Activated T-cell treated with anti-CD3 and anti-CD28 coated beads, Interleukin-2, amount 50 U/mL, for 24 hours (primary cell): ENCODE measurements at places on chromosomes 6 and 20.

GRCh38 chr20:63158352-63158751 lies 57.6 kb downstream of the YTHDF1 start:
- H3K4me3 ChIP-seq = no peak overlapping the region
- DNase-seq = no peak
- H3K27me3 ChIP-seq = peaks cover 14% of the 10 kb centered on the region
- H3K36me3 ChIP-seq = no peaks in the 10 kb centered on the region
- H3K4me1 ChIP-seq = peaks cover 2% of the 10 kb centered on the region
- no peak overlapping the region for H3K27ac ChIP-seq

DNA sequence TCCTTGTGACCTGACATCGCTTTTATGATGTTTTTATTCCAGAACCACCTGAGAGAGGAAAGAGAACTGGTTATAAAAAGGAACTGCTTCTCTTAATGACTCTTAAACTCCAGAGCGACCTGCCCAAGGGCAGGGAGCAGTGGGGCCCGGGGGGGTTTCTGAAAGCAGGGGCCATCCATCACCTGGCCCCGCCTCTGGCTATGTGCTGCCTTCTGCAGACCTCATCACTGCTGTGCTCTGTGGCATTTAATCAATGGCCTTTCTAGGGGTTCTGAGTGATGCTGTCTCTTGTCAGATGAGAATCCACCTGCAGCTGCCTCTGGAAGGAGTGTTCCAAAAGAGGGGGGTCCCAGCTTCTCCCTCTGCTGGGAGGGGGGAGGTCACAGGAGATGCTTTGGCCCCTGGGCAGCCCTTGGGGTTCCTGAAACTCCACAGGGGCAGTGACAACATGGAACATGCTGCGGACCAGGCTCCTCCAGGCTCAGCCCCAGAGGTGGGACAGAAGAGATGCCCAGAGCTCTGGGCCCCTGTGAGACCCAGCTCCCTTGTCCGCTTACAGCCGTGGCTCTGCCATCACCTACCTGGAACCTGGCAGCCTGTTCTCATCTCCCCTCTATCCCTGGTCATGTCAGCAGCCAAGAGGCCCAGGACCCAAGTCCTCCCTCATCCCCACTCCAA lies 177.1 kb upstream of the SULF2 start:
- H3K4me3 ChIP-seq = no peak overlapping the region
- no peaks in the 10 kb centered on the region for H3K4me1 ChIP-seq
- no peak overlapping the region for H3K27ac ChIP-seq
- H3K27me3 ChIP-seq = no peaks in the 10 kb centered on the region
- no peak for DNase-seq
- no peaks in the 10 kb centered on the region for H3K36me3 ChIP-seq

DNA sequence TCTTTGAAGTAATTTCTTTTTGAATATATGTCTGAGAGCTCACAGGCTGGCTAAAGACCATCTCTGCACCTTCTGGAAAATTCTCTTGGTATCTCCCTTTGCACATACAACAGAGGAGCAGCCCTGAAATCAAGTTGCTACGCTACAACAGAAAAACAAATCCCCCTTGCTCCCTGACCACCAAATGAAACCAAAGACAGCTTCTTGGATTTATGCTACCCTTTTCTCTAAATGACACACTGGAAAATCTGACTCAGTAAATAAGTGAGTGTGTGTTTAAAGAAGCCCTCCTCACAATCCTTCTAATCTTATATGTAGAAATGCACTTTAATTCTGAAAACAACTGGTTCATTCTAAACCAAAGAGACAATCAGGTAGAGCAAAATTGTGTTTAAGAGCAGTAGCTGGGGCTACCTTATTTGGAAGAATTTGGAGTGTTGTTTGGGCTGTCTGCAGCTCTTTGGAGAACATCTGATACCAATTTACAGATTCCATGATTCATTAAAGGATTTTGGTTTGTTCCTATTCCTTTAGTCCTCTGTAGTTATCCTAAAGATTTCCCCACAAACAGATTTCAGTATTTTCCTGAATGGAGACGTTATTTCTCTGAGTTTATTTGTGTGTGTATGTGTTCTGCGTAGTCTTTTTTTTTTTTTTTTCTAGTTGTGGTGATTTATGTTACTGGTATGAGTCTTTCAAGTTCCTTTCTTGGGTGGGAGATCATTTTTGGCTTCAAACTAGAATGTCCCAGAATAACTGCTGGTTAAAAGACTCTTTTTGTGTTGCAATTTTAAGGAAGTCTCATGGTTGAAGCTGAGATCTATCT lies 36.4 kb upstream of the UTRN start:
- peak overlapping the region; percentile 2 for H3K4me3 ChIP-seq
- peaks cover 19% of the 10 kb centered on the region for H3K27me3 ChIP-seq
- H3K4me1 ChIP-seq = peaks cover 21% of the 10 kb centered on the region

DNA sequence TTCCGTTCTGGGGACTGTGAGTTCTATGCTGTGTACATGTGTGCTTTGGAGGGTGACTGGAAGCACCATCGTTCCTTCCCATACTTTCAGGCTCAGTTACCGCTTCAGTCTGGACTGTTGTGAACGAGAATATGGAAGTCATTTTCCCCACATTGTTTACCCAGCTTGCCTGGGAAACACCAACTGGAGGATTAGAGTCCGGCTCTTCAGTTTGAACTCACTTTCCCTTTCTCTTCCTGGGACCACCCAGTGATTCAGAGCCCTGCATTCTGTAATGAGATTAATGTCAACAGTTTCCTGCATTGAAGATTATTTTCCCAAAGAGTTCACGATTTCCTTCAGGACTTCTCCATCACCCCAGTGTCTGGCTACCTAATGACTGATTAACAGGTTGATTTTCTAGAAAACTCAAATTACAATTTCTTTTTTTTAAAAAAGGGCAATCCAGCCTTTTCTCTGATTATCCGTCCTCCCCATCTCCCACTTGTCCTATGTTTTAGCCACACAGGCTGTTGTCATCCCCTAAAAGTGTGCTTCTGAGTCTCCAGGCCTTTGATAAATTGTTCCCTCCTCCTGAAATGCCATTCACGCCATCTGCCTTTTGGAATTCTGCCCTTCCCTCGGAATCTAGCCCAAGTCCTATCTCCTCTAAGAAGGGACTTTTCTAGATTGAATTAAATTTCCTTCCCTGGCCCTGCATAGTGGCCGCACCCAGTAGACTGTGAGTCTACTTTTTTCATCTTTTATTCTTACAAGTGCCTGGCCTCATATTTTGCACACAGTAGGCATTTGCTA lies 3.3 kb upstream of the TAGAP start:
- H3K36me3 ChIP-seq = peaks cover 18% of the 10 kb centered on the region
- peak overlapping the region; percentile 54 for H3K4me3 ChIP-seq
- no peaks in the 10 kb centered on the region for H3K27me3 ChIP-seq
- H3K4me1 ChIP-seq = peaks cover 59% of the 10 kb centered on the region

- peaks cover 51% of the 10 kb centered on the region for H3K4me1 ChIP-seq
- peak overlapping the region; percentile 97 for H3K4me3 ChIP-seq
- no peaks in the 10 kb centered on the region for H3K27me3 ChIP-seq
- no peak for DNase-seq
These were observed 898 bp downstream of the XRN2 start for GRCh38 chr20:21303872-21304586.

DNA sequence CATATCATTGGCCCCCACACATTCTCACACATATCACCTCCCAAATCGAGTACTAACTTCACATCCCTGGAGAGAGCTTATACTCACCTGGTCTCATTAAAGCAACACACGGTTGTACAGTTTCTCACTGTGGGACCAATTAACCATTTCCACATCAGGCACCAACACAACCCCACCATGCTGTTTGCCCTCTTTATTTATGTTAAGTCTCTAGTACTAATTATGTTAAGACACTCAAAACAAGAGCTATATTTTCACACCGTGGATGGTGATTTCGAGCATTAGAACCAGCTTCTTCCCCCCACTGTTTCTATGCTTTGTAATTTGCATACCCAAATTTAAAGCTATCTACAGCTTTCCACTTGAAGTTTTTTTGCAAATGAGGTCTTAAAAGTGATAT lies 6.3 kb downstream of the SCML4 start:
- H3K27ac ChIP-seq = peak overlapping the region; percentile 94
- peaks cover 81% of the 10 kb centered on the region for H3K4me1 ChIP-seq
- H3K36me3 ChIP-seq = peaks cover 9% of the 10 kb centered on the region
- no peak for DNase-seq

- H3K36me3 ChIP-seq = peaks cover 52% of the 10 kb centered on the region
- DNase-seq = no peak
- H3K27ac ChIP-seq = peak overlapping the region; percentile 27
These were observed 30.9 kb downstream of the STK35 start for GRCh38 chr20:2132461-2132901.

DNA sequence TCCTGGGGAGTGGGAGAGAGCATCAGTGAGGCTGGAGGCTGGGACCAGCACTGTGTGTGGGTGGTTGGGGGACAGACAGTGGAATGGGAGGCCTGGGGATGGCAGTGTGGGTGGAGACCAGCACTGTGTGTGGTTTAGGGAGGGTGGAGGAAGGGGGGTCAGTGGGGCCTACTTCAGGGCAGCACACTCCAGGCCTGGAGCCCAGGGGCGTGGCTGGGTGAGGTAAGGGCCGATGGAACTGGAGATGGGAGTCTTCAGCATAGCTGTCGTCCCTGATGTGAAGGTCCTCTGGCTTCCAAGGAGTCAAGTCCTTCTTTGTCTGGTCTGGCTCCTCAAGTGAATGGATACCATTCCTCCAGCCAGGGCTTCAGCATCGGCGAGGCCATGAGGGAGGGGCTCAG lies 18.6 kb downstream of the KCNK17 start:
- no peaks in the 10 kb centered on the region for H3K27me3 ChIP-seq
- no peaks in the 10 kb centered on the region for H3K4me1 ChIP-seq
- H3K36me3 ChIP-seq = no peaks in the 10 kb centered on the region

- H3K4me3 ChIP-seq = no peak overlapping the region
- H3K27ac ChIP-seq = no peak overlapping the region
- H3K36me3 ChIP-seq = no peaks in the 10 kb centered on the region
- no peaks in the 10 kb centered on the region for H3K4me1 ChIP-seq
- no peak for DNase-seq
These were observed 308.2 kb downstream of the EYA4 start for GRCh38 chr6:133549371-133549801.

- no peak overlapping the region for H3K27ac ChIP-seq
- no peaks in the 10 kb centered on the region for H3K36me3 ChIP-seq
- no peaks in the 10 kb centered on the region for H3K27me3 ChIP-seq
- no peaks in the 10 kb centered on the region for H3K4me1 ChIP-seq
- no peak for DNase-seq
- no peak overlapping the region for H3K4me3 ChIP-seq
These were observed 968.5 kb upstream of the GJE1 start for GRCh38 chr6:141164042-141164743.

DNA sequence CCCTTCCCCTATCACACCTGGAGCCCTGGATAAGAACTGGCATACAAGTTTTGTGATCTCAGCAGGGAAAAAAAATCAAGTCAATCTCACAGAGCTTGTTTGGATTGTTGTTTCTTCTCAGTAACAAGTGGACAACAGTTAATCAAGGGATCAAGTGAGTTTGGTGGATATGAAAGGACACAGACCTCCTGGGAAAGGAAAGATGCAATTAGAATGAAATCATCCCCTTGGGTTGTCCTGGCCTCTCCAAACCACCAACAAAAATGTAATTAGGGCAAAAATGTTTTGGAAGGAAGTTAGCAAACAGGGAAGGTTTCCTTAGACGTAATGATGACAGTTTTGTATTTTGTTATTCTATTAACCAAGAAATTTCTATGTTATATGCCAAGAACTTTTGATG lies 99.1 kb upstream of the PRDM1 start:
- H3K4me1 ChIP-seq = peaks cover 36% of the 10 kb centered on the region
- H3K27me3 ChIP-seq = peaks cover 89% of the 10 kb centered on the region
- H3K4me3 ChIP-seq = no peak overlapping the region
- no peak overlapping the region for H3K27ac ChIP-seq
- no peaks in the 10 kb centered on the region for H3K36me3 ChIP-seq
- no peak for DNase-seq

GRCh38 chr20:34033903-34034302 lies 40.2 kb downstream of the RALY start:
- no peaks in the 10 kb centered on the region for H3K27me3 ChIP-seq
- no peak overlapping the region for H3K4me3 ChIP-seq
- H3K4me1 ChIP-seq = peaks cover 75% of the 10 kb centered on the region
- no peak for DNase-seq

DNA sequence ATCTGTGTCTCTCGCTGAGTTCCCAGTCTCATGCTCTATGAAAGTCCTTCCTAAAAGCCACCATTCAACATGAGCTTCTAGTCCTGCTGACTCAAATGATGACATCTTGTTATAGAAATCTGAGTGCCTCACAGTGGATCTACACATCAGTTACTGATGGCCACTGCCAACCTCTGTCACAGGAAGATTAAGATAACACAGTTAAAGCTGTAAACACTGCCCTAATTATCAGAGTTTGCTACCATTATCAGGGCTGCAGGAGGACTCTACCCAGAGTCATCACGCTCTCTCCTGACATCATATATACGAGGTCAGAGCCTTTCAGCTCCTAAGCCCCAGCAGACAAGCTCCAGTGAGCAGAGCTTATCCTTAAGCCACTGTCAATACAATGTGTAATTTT lies 63.2 kb downstream of the HIVEP2 start:
- H3K4me1 ChIP-seq = peaks cover 95% of the 10 kb centered on the region
- H3K4me3 ChIP-seq = no peak overlapping the region
- H3K27ac ChIP-seq = peak overlapping the region; percentile 58
- H3K27me3 ChIP-seq = no peaks in the 10 kb centered on the region

- DNase-seq = no peak
- no peaks in the 10 kb centered on the region for H3K4me1 ChIP-seq
- H3K27ac ChIP-seq = no peak overlapping the region
- H3K4me3 ChIP-seq = no peak overlapping the region
- H3K27me3 ChIP-seq = no peaks in the 10 kb centered on the region
These were observed 456.9 kb upstream of the ID4 start for GRCh38 chr6:19380293-19380692.

GRCh38 chr6:17673543-17674254 lies 33.0 kb downstream of the NUP153 start:
- H3K36me3 ChIP-seq = peaks cover 93% of the 10 kb centered on the region
- H3K4me3 ChIP-seq = no peak overlapping the region
- H3K27me3 ChIP-seq = no peaks in the 10 kb centered on the region
- H3K27ac ChIP-seq = peak overlapping the region; percentile 87

GRCh38 chr6:108222504-108222903 lies 38.3 kb downstream of the SNX3 start:
- no peak overlapping the region for H3K4me3 ChIP-seq
- H3K27ac ChIP-seq = peak overlapping the region; percentile 30
- DNase-seq = no peak
- peaks cover 52% of the 10 kb centered on the region for H3K36me3 ChIP-seq

DNA sequence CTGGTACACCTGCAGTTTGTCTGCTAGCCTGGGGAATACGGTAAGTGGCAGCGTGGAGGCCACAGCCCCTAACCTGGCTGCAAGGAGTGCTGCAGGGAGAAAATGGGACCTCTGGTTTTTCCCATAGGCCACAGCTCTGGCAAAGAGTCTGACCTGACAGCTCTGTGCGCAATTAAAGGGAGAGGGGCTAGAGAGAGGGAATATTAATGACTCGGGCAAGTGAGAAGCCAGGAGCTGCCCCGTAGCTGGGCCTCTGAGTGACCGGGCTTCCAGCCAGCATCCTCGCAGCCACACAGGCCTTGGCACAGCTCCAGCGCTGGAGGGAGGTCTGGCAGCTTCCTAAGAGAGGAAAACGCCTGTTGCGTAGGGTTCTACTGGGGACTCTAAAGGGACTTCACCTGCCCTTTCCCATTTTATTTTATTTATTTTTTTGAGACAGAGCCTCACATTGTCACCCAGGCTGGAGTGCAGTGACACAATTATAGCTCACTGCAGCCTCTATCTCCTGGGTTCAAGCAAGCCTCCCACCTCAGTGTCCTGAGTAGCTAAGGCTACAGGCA lies 18.2 kb upstream of the OCSTAMP start:
- H3K36me3 ChIP-seq = no peaks in the 10 kb centered on the region
- no peak overlapping the region for H3K4me3 ChIP-seq
- no peaks in the 10 kb centered on the region for H3K4me1 ChIP-seq
- H3K27ac ChIP-seq = no peak overlapping the region
- H3K27me3 ChIP-seq = peaks cover 35% of the 10 kb centered on the region
- no peak for DNase-seq

- H3K4me1 ChIP-seq = no peaks in the 10 kb centered on the region
- no peak overlapping the region for H3K27ac ChIP-seq
- no peak for DNase-seq
These were observed 71.3 kb upstream of the EYA4 start for GRCh38 chr6:133169901-133170300.
